ENCODE measurements at places on chromosomes 2 and 18.

GRCh38 chr2:51027442-51027841, 4.5 kb downstream of the NRXN1 start:
- no peak for DNase-seq

DNA sequence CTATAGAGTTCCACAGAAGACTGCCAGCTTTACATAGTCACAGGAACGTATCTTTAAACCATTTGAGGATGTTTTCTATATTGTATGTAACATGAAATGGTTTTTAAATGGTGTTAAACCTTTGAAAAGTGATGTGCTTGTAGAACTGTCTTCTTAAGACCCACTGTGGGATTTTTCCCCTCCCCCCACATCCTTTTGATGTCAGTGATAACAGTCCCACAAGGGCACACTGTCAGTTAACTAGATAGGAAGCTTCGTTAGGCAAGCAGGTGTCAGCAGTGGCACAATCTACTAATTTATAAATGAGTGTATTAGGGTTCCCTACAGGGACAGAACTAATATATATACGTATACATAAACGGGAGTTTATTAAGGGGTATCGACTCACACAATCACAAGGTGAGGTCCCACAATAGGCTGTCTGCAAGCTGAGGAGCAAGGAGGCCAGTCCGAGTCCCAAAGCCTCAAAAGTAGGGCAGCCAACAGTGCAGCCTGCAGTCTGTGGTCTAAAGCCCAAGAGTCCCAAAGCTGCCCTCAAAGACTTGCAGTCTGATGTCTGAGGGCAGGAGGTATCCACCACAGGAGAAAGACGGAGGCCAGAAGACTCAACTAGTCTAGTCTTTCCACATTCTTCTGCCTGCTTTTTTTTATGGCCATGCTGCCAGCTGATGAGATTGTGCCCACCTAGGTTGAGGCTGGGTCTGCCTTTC, 23.8 kb upstream of the HNRNPLL start:
- no peak for DNase-seq

GRCh38 chr18:8040021-8040420, 472.9 kb downstream of the PTPRM start:
- no peak for DNase-seq

- no peak for DNase-seq
Measured at GRCh38 chr2:47899915-47900816, 6.1 kb downstream of the FBXO11 start.

- no peak for DNase-seq
Measured at GRCh38 chr18:43620936-43621335, 343.6 kb upstream of the SYT4 start.
